GM19239 (cell line): ENCODE measurements at places on chromosomes 7 and 10.

GRCh38 chr10:43305876-43306275, 39.0 kb upstream of the RASGEF1A start:
- DNase-seq: no peak

DNA sequence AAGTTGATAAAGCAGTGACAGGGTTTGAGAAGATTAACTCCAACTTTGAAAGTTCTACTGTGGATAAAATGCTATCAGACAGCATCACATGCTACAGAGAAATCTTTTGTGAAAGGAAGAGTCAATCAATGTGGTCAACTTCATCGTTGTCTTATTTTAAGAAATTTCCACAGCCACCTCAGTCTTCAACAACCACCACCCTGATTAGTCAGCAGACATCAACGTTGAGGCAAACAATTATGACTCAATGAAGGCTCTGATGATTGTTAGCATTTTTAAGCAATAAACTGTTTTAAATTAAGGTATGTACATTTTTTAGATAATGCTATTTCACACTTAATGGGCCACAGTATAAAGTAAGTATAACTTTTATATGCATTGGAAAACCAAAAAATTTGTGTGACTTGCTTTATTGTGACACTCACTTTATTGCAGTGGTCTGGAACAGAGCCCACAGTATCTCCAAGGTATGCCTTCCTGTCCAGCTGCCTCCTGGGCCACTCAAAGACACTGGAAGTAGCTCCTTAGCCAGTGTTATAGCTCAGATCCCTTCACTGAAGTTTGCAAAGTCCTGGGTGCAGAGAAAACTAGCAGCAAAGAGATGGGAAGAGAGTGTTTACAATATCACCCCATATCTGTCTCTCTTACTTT, 293.1 kb downstream of the ARHGAP12 start:
- DNase-seq: no peak

DNA sequence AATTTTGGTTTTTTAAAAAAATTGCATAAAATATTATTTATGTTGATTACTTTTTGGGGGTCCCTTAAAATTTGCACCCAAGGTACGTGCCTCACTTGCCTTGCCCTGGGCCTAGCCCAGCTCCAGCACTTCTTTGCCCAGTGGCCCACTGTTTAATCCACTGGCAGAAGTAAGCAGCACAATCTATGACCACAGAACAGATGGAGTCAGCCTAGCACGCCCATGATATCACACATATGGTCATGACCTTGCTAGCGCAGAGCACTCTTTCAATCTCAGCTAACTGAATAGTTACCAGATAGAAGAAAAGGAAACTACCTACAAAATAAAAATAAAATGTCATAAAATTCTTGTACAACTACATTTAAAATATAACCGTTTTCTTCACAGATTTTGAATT, 5.6 kb downstream of the OGA start:
- no peak for DNase-seq

GRCh38 chr10:133324198-133324792, 12.4 kb downstream of the CALY start:
- peak; percentile 72 for DNase-seq

- no peak for DNase-seq
Measured at GRCh38 chr7:38928506-38928905, 19.5 kb upstream of the VPS41 start.

- no peak for DNase-seq
Measured at GRCh38 chr10:44759122-44759521, 152.0 kb upstream of the TMEM72 start.

GRCh38 chr7:97009753-97010732, 4.7 kb downstream of the DLX6 start:
- DNase-seq: no peak

- no peak for DNase-seq
Measured at GRCh38 chr10:4246881-4247358, 461.9 kb upstream of the KLF6 start.

- no peak for DNase-seq
Measured at GRCh38 chr7:7221599-7222038, 39.3 kb downstream of the C1GALT1 start.

DNA sequence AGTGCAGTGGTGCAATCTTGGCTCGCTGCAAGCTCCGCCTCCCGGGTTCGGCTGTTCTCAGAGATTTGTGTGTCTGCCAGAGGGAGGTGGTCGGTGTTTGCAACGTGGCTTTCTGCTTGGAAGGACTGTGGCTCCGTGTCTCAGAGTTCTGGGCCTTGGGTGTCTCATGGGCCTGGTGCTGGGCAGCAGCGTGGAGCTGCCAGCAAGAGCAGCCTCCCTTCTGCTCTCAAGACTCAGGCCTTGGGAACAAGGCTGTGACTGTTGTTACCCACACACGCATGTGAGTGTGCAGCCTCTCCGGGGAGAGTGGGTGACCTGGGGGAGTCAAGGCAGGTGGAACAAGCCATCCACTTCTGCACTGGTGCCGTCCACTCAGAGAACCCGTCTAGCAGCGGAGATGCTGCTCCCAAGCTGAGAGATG, 52.0 kb downstream of the VIPR2 start:
- no peak for DNase-seq

GRCh38 chr7:107427462-107427861, 42.4 kb upstream of the GPR22 start:
- DNase-seq: no peak

DNA sequence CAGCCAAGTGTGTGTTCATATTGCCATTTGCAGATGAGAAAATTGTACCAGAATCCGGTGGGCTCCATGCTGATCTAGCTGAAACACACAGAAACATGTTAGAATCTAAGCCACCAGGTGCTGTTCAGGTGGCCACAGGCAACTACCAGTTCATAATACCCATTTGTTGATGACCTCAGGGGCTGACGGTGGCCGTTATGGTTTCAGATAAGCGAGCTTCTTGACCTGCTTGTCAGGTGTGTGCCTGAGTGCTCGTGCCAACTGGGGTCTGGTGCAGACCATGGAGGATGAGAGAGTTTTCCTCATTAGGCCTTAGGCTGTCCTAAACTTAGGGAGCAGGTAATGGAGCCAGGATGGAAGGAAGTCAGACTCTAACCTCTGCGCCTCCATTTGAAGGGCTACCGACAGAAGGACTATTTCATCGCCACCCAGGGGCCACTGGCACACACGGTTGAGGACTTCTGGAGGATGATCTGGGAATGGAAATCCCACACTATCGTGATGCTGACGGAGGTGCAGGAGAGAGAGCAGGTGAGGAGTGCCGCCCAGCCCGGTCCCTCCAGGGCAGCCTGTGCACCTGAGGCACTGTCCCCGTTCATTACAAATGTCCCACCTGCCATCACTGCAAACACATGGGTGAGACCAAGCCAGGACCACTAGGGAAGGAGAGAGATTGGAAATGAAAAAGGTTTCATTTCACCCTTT, 53.1 kb downstream of the MKI67 start:
- no peak for DNase-seq

DNA sequence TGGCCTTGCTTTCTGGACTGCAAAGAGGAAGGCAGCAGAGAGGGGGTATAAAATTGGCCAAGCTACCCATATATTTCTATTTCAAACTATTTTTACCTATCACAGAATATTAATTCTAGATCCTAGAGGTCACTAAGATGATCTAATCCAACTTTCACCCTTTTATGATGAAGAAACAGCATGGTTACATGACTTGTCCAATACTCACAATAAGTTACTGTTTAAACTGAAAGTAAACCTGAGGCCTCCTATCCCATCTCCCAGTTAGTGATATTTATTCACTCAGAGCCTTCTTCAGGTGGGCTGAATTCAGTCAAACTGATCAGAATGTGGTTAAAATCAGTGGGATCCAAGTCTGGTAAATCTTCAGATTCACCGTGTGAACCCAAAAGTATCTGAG, 1345.1 kb downstream of the XPNPEP1 start:
- no peak for DNase-seq

- no peak for DNase-seq
Measured at GRCh38 chr10:73814896-73815718, 3.7 kb upstream of the NDST2 start.

GRCh38 chr10:60048091-60048501, 141.7 kb upstream of the CCDC6 start:
- DNase-seq: no peak

- no peak for DNase-seq
Measured at GRCh38 chr7:133299676-133300075, 46.8 kb downstream of the EXOC4 start.

DNA sequence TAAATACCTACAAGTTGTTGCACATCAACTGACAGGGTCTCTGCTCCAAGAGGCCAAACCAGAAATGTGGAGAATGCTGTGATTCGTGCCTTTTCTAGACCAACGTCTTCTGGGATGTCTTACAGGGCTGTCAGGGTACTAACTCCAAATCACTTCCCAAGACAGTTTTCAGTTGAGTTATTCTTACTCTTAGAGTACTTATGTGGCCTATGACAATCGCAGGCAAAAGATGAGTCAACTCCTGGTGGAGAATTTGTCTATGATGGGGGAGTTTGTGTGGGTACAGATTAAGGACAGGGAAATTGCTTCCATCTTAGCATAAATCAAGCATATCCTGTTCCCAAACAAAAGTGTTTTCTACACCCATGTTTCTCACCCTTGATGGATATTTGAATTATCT, 734.8 kb downstream of the TNS3 start:
- DNase-seq: no peak

GRCh38 chr10:128286141-128286761, 160.0 kb upstream of the MKI67 start:
- no peak for DNase-seq

GRCh38 chr7:78198756-78199155, 400.2 kb downstream of the PHTF2 start:
- no peak for DNase-seq
